ENCODE measurements at places on chromosomes 4 and X. TPM values are rescaled to one million over a fixed set of nuclear protein-coding genes. Genes with fewer than 3 reads are reported as not detected.

- H3K4me3 ChIP-seq, result no peak overlapping the region
- DNase-seq, result no peak
- H3K36me3 ChIP-seq, result no peaks in the 10 kb centered on the region
- no peak overlapping the region for H3K27ac ChIP-seq
These were observed 77.5 kb downstream of the ENOX2 start for GRCh38 chrX:130825525-130825924.

GRCh38 chr4:123577225-123577906 is 180.8 kb downstream of the SPRY1 start:
- H3K36me3 ChIP-seq, result no peaks in the 10 kb centered on the region
- H3K4me3 ChIP-seq, result no peak overlapping the region
- no peak for DNase-seq

- no peaks in the 10 kb centered on the region for H3K27me3 ChIP-seq
- H3K27ac ChIP-seq, result no peak overlapping the region
- H3K36me3 ChIP-seq, result peaks cover 6% of the 10 kb centered on the region
- DNase-seq, result peak; percentile 48
These were observed 139.6 kb downstream of the SOWAHB start for GRCh38 chr4:76758290-76758882.

GRCh38 chr4:95095348-95095974 is 337.7 kb downstream of the BMPR1B start:
- H3K27ac ChIP-seq, result no peak overlapping the region
- no peaks in the 10 kb centered on the region for H3K27me3 ChIP-seq
- no peaks in the 10 kb centered on the region for H3K36me3 ChIP-seq
- no peak for DNase-seq

GRCh38 chrX:9676306-9676705 is 89.3 kb downstream of the GPR143 start:
- no peaks in the 10 kb centered on the region for H3K4me1 ChIP-seq
- no peaks in the 10 kb centered on the region for H3K36me3 ChIP-seq
- H3K4me3 ChIP-seq, result no peak overlapping the region
- H3K27me3 ChIP-seq, result no peaks in the 10 kb centered on the region
- H3K27ac ChIP-seq, result no peak overlapping the region

DNA sequence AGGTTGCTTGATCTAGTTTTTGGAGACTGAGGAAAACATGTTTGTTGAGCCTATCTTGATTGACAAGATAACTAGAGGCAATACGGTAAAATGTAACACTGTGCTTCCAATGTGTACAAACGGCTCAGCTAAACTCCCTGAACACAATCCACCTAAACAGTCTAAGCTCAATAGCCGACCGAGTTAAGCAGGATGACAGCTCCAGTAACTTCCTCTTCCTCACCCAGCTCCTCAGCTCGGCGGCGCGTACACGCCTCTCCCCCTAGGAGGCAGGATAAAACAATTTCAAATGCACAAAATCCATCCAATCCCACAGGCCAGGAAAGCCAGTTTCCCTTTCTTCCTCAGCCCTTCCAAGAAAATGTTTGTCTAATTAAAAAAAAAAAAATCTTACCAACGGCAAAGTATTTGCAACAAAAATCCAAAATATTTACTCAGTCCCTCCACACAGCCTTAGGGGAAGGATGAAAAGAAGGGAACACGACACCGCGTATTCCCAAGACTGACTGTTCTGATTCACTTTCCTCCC is 1.0 kb downstream of the CNOT6L start:
- peak; percentile 75 for DNase-seq
- no peaks in the 10 kb centered on the region for H3K27me3 ChIP-seq
- peak overlapping the region; percentile 84 for H3K4me3 ChIP-seq
- peaks cover 43% of the 10 kb centered on the region for H3K4me1 ChIP-seq
- H3K36me3 ChIP-seq, result no peaks in the 10 kb centered on the region

DNA sequence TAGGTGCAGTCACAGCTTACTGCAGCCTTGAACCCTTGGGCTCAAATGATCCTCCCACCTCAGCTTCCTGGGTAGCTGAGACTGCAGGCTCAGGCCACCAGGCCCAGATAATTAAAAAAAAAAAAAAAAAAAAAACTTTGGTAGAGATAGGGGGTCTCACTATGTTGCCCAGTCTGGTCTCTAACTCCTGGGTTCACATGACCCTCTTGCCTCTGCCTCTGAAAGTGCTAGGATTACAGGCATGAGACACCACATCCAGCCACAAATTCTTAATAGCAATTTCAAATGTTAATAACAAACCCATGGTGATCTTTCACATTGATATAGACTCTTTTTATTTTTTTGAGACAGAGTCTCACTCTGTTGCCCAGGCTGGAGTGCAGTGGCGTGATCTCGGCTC is 12.3 kb upstream of the FGF5 start:
- H3K4me3 ChIP-seq, result no peak overlapping the region
- DNase-seq, result no peak
- no peaks in the 10 kb centered on the region for H3K36me3 ChIP-seq
- H3K27me3 ChIP-seq, result peaks cover 4% of the 10 kb centered on the region

DNA sequence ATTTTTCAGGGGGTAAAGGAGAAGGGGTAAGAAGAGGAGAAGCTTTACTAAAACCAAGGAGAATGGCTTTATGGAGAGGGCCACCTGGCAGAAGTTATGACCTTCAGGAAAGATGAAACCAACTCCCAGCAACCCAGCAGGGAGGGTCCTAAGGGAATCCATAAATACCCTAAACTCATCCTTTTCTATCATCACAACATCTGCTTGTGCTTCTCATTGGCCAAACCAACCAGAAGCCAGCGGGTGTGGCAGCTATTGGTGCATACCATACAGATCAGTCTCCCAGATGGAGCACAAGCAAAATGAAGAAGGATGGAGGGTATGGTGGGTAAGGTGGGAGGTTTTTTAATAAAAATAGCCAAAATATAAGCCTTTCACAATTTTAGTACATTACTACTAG is 58.5 kb upstream of the ARSJ start:
- no peaks in the 10 kb centered on the region for H3K27me3 ChIP-seq
- no peak for DNase-seq
- H3K27ac ChIP-seq, result no peak overlapping the region
- no peaks in the 10 kb centered on the region for H3K36me3 ChIP-seq
- no peaks in the 10 kb centered on the region for H3K4me1 ChIP-seq

DNA sequence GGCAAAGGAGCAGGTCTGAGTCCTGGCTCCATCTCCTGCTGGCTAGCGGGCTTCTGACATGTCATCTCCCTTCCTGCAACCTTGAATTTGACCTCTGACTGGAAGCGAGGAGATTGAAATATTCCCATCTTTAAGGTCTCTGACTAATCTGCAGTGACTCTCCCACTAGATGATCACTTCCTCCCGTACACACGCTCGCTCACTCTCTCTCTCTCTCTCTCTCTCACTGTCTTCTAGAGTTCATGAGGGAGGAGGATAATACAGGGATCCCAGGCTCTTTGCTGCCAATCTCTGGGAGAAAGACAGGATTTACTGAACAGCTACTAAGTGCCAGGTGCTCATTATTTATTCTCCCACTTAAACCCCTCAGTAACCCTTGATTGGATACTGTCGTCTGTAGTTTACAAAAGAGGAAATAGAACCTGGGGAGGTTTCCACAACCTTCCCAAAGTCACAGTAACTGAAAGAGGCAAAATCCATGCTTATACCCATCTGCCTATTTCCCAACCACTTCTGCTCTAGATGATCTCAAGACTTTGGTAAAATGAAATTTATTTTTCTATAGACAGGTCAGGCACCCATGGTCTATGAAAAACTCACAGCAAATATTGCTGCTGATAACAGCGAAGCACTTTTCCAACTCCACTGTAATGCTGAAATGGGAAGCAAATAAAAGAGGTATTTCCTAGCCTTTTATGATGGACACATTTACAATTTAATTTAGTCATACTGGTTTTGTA is 193.5 kb upstream of the C1QTNF7 start:
- no peaks in the 10 kb centered on the region for H3K27me3 ChIP-seq
- no peak for DNase-seq
- H3K27ac ChIP-seq, result no peak overlapping the region
- no peaks in the 10 kb centered on the region for H3K4me1 ChIP-seq

DNA sequence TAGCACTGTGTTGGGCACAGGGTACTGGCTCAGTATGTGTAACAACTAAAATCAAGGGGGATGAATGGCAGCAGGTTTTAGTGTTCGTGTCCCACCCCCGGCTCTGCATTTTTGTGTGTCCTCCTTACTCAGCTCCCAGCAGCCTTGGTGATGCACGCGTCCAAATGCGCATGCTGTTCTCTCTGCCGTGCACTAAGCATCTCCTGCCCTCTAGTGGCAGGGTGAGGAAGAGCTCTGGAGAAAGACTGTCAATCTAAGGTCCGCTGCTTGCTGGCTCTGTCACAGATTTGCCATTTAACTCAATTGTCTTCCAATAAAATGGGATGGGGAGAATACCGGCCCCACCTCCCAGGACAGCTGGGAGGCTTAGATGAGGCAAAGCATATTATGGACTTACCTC is 61.4 kb downstream of the WFS1 start:
- DNase-seq, result no peak
- no peaks in the 10 kb centered on the region for H3K27me3 ChIP-seq
- no peak overlapping the region for H3K27ac ChIP-seq
- no peak overlapping the region for H3K4me3 ChIP-seq
- no peaks in the 10 kb centered on the region for H3K36me3 ChIP-seq
- H3K4me1 ChIP-seq, result no peaks in the 10 kb centered on the region

DNA sequence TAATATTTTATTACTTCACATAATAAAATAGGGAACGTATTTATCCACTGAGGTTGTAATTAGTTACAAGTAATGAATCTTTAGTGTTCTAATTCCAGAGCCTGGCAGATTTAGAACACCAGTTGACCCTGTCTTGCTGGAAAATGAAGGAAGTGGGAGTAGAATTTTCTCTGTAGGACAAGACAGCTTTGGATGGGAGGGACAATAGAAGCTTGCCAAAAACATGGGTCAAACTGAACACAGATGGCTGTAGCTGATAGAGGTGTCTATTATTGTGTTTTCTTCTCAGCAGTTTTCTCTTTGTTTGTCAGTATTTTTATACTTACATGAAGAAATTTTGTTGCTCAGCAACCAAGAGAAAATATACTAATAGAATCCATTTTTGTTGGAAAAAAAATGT is 20.2 kb downstream of the FAT4 start:
- H3K4me1 ChIP-seq, result no peaks in the 10 kb centered on the region
- no peak for DNase-seq
- H3K4me3 ChIP-seq, result no peak overlapping the region

VAMP7 gene
- total RNA-seq, result 11.8 TPM
